SK-MEL-5 (cell line): ENCODE measurements at places on chromosomes 5 and 9. TPM values are rescaled to one million over a fixed set of nuclear protein-coding genes. Genes with fewer than 3 reads are reported as not detected.

HSPB3 gene
- not detected in 2 replicates for total RNA-seq

EGFLAM gene
- total RNA-seq: 0.05 TPM in 1 of 2 replicates, not detected in the other

CFAP77 gene
- total RNA-seq: 0.19 TPM in 1 of 2 replicates, not detected in the other

RIGI gene
- total RNA-seq: 1.2 and 1.5 TPM in 2 replicates

OMD gene
- total RNA-seq: not detected in 2 replicates
